LHCN-M2 (cell line): ENCODE measurements at places on chromosomes 1 and 21. TPM values are rescaled to one million over a fixed set of nuclear protein-coding genes. Genes with fewer than 3 reads are reported as not detected.

PRAMEF5 gene
- total RNA-seq, result not detected in 2 replicates

DNA sequence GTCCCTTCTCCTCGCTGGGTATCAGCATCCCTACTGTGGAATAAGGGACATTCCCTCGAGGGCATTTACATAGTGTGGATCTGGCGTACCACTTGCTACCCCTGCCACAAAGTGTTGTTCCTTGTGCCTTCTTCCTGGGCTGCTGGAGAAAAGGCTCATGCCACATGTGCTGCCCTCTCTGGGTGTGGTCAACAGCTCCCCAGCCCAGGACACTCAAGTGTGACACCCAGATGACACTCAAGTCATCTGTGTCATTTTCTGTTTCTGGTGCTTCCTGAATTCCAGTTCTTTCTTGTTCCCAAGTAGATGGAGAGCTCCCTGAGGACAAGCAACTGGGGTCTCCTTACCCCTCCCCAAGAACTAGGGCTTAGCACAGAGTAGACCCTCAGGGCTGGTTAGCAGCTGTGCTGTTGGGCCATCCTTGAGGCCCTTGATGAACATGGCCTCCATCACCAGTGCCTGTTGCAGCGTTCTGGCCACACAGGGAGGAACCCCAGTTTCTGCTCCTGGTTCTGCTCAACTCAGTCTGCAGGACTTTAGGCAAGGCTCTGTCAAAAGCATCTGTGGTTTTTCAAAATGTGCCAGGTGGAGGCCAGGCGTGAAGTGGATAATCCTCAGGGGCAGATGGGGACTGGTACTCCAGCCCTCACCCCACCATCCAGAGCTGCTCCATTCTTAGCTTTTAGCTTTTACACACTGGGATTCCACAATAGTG lies 49.0 kb upstream of the CLIC4 start:
- DNase-seq, result no peak

GRCh38 chr1:17768651-17769241 lies 13.6 kb downstream of the ACTL8 start:
- peak; percentile 80 for DNase-seq

CNST gene
- total RNA-seq, result 15.3 and 16.4 TPM in 2 replicates

DNA sequence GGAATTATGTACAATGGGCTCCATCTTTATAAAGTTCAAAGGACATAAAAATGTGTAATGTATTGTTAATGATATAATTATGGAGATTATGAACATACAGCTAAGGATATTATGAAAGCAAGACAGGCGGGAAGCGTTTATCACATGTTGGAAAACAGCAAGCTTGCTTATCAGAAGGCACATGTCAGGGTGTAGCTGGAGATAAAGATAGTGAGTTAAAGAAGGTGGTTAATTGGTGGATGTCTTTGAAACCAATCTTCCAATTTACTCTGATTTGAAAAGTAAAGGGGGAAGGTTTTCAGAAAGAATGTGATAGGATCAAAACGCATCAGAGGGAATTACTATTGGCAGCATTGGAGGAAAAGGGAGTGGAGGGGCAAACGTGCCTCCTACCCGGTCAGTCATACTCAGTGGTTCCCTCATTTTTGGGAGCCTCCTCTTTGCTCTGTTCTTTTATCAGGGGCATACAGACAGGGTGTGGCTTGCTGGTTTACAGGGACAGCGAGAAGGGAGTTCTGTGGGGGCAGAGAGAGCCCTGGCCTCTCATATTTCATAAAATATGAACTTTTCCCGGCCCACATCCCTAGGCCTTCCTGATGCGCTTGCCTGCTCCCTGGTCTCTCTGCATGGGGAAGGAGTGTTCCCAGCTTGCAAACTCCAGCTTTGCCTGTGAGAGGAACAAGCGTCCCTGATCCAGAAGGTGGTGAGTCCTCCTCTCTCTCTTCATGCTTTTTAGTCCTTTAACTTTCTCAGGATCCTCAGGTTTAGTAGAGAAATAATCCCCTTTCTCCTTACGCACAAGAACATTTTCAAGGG lies 8.0 kb upstream of the SVBP start:
- DNase-seq, result no peak
